ENCODE measurements at places on chromosomes 3 and 15.

DNA sequence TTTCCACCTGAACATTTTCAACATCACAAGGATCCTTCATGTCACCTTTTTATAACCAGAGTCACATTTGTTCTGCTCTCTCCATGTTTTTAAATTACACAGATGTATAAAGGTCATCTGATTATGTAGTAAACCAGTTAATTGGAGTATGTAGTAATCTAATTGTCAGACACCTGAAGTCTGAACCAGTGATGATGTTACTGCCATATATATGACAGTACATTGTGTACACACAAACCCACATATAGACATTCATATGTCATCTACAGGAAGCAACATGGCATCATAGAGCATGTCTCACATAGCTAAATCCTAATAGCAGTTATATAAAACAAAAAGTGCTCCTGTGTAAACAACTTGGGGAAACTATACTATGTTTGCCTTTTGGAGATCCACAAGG, 95.9 kb upstream of the PRR23C start:
- DNase-seq = no peak

- no peak for DNase-seq
These were observed 2.3 kb downstream of the PLXND1 start for GRCh38 chr3:129603991-129604749.

DNA sequence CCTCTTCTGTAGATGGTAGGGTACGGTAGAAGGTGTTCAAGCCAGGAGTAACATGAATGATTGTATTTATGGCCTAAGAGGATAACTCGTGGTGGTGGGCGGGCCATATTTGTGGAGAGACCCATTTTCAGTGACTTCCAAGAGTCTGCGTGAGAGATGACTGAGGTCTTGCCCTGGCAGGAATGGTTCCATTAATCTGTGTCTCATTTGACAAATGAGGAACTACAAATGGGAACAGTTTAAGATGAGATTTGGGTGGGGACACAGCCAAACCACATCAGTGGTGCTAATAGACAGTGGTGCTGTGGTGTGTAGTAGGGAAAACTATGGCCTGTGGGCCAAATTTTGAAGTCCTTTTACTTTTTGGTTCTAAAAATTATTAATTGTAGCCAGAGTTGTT, 47.1 kb downstream of the FLNB start:
- no peak for DNase-seq

DNA sequence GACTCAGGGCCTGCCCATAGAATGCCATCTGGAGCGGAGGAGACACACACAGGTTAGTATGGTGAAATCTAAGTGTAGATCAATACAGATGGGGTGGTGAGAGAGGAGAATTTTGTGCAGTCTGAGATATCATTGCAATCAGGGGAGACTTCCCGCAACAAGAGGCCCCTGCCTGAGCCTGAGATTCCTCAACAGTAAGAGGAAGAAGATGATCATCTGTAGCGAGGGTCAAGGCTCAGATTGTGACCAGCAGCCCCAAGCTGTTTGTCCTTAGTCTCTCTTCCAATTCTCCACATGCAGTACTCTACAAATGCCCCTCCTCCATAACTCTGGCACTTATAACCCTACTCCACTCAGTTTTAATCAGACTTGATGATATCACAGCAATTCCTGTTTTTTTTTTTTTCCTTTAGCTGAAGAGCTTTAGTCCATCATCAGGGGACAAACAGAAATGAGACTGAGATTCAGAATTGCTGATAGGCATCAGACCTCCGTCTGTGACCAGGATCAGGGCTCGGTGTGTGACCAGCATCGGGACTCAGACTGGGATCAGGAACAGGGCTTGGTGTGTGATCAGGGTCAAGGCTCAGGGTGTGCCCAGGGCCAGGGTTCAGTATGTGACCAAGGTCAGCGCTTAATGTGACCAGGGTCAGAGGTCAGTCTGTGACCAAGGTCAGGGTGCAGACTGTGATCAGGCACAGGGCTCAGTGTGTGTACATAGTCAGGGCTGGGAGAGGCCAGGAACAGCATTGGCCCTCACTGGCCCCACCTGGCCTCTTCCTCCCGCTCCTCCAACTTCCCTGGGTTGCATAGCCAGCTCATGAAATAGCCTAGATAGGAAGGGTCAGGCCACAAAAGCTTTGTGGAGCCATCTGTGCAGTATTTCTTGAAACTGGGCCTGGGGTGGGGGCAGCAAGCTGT, 14.1 kb downstream of the LOXL1 start:
- DNase-seq = no peak

DNA sequence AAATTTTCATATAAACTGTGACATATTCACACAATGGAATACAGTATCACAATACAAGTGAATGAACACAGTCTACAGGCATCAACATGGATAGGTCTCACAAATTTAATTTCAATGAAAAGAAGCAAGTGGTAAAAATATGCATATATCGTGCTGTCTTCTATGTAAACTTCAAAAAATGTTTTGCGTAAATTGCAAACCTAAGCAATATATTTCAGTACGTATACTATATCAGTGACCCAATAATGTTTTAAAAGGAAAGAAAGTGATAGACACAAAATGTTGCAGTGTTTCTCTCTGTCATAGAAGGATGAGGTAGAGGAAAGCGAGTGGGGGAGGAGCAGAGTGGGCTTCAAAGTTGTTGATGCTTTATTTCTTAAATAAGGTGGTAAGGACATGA, 468.4 kb upstream of the CNTN3 start:
- no peak for DNase-seq

DNA sequence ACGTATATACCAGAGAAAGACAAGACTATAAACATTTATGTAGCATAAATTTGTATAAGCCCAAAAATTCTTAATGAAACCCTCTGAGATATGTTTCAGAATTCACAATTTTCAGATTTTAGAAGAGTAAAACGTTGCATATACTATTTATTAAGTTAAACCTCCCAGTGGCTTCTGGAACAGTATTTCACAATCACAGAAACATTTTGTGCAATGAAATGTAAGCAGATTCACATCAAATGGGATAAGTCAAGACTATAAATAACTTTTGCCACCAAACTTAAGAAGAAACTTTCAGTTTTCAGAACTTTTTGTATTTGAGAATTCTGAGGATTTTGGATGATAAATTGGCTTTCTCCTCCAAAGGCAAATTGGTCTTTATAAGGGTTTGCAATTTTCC, 9.2 kb downstream of the SLTM start:
- no peak for DNase-seq

- no peak for DNase-seq
These were observed 554.8 kb upstream of the CBLB start for GRCh38 chr3:106423321-106424225.

GRCh38 chr3:117656391-117656790, 946.8 kb downstream of the TUSC7 start:
- DNase-seq = no peak
